ENCODE measurements at places on chromosomes 6 and 20.

DNA sequence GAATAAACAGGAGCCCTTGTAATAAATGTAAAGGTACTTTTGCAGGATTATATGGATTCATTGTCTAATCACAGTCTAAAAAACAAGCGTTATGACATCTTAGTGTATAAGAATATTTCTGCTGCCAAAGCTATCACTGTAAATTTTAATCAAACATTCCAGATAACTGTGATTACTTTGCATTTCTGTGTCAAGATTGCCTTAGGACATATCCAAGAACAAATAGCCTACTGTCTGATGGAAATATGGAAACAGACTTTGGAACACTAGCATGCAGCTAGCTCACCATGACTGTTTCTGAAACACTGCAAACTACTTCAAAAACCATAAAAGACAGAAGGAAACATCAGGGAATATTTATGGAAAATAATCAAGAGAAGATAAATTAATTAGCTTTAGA lies 248.7 kb upstream of the ASCC3 start:
- DNase-seq: no peak

DNA sequence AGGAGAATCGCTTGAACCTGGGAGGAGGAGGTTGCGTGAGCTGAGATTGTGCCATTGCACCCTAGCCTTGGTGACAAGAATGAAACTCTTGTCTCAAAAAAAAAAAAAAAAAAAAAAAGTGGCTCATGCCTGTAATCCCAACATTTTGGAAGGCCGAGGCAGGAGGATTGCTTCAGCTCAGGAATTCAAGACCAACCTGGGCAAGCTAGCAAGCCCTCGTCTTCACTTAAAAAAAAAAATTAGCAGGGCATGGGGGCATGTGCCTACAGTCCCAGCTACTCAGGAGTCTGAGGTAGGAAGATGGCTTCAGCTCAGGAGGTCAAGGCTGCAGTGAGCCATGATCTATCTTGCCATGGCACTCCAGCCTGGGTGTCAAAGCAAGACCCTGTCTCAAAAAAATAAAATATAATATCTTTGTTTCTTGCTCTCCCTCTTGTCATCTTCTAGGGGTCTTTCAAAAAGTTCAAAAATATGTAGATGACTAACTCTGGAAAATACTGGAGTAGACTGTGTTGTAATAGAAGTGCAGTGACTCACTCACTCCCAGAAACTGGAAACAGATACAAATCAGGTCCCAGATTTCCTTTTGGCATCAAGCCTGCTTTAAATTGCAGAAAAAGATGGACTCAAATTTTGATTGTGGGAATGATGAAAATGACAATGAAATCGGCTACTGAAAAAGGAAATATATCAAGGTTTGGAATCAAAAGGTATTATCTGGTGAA lies 2.8 kb upstream of the GINM1 start:
- DNase-seq: no peak

DNA sequence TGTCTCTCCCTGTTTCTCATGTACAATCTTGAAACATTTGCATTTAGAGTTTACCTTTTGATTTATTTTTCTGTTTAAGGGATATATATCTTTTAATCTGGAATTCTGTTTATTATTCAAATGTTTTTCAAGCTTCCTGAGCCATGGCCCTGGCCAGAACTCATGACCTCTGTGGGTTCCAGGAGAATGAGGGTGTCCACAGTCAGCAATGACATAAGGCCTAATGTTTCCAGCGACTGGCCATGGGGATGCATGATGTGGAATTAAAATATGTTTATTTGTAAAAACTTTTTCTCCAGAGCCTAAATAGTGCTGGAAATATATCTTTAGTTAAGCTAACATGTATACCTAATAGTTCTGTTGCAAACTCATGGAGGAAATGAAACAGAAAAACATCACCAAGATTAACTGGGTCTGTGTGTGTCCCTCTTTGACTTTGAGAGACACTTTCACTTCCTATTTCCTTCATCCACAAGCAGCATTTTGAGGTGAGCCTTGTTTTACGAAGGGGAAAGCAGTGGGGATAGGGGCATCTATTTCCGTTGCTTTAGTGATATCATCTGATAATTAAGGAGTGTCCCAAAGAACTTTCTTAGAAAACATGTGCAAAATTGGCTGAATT lies 87.6 kb downstream of the SMOC2 start:
- DNase-seq: no peak

GRCh38 chr6:12516070-12516469 lies 200.5 kb upstream of the PHACTR1 start:
- DNase-seq: no peak

GRCh38 chr6:111534231-111534751 lies 51.3 kb upstream of the REV3L start:
- DNase-seq: no peak
